ENCODE measurements at places on chromosomes 6 and 20. TPM values are rescaled to one million over a fixed set of nuclear protein-coding genes. Genes with fewer than 3 reads are reported as not detected.

Gene LY6G6F
- not detected for total RNA-seq

Gene TCP11
- 0.46 TPM for total RNA-seq

Gene HCK
- not detected for total RNA-seq

Gene PI3
- not detected for total RNA-seq

Gene FNDC11
- total RNA-seq, result 0.89 TPM

Gene ULBP1
- total RNA-seq, result 0.09 TPM

Gene SLX4IP
- 3.5 TPM for total RNA-seq
